Stimulated activated CD8-positive, alpha-beta memory T cell treated with anti-CD3 and anti-CD28 coated beads, Interleukin-2, amount 100 ng/mL, for 48 hours (primary cell): ENCODE measurements at places on chromosomes 7 and 10.

- DNase-seq: no peak
These were observed 332.1 kb downstream of the PTPRN2 start for GRCh38 chr7:158255558-158255957.

DNA sequence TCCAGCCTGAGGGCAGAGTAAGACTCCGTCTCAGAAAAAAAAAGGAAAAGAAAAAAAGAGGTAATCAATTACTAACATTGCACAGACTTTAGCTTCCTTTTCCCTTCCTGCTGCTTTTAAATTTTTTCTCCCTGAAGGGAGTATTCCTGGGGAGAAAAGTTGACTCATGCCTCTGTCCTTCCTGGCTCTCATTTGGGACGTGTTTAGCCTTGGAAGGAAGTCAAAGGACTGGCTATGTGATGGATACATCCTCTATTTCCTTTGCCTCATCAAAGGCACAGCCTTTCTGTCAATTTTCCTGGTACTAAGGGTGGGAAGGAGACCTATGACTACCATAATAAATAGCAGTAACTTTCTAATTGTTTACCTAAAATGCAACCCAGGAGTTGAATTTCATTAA lies 77.6 kb downstream of the ITGA8 start:
- no peak for DNase-seq

- DNase-seq: no peak
These were observed 27.6 kb upstream of the TAS2R16 start for GRCh38 chr7:123023126-123023525.

- no peak for DNase-seq
These were observed at the start of gene SVOPL for GRCh38 chr7:138700857-138701536. TSS of gene SVOPL (minus strand) at chr7:138701362. CDS start at chr7:138679045, 22,317 bp downstream.

- no peak for DNase-seq
These were observed 208.3 kb downstream of the JAZF1 start for GRCh38 chr7:27972276-27972675.

DNA sequence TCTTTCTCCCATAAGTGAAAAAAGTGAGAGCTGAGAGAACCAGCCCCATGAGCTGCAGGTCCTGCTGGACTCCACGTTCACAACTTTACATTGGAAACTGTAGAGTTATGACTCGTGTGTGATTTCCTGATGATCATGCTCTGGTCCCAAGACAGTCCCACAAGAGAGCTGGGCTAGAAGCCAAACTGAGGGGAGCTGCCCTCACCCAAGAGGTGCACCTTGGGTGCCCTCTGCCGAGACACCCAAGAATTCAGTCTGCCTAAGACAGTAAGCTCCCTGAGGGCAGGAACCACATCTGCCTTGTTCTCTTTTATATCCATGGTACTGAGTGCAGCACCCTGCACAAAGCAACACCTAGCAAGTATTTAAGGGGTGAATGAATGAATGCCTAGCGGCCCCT lies 112.8 kb upstream of the SFMBT2 start:
- DNase-seq: no peak

DNA sequence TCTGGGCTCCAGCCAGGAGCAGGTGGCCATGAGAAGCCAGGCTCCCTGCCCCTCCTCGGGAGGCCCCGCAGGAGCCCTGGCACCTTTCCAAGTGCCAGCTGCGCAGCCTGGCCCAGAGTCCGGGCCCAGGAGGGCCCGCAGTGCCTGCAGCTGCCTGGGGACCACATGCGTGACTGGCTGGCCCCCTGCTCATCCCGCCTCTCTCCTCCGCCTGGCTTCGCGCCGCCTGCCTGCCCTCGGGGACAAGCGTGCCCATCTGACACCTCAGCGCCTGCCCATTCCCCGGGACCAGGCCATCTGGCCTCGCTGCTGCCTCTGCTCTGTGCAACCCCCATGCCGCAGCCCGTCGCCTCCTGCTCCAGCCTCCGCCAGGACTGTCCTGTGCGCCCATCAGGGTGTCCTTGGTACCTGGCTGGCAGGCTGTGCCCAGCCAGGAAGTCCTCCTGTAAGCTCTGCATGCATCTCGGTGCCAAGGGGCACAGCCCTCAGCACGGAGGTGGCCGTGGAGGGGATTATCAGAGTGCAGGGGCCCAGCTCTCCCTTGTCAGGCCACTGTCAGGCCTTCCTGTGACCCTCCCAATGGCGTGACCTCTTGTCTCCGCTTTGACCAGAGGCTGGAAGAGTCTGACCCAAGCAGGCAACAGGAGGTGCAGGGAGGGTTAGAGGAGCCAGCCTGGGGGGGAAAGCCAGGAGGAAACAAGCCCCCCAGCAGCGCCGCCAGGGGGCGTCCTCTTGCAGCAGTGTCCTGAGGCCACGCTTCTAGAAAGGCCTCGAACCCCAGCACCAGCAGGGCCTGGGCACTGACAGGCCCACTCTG lies 50.5 kb downstream of the TMEM209 start:
- no peak for DNase-seq

- DNase-seq: no peak
These were observed 1.2 kb downstream of the FGF8 start for GRCh38 chr10:101774589-101775272.

DNA sequence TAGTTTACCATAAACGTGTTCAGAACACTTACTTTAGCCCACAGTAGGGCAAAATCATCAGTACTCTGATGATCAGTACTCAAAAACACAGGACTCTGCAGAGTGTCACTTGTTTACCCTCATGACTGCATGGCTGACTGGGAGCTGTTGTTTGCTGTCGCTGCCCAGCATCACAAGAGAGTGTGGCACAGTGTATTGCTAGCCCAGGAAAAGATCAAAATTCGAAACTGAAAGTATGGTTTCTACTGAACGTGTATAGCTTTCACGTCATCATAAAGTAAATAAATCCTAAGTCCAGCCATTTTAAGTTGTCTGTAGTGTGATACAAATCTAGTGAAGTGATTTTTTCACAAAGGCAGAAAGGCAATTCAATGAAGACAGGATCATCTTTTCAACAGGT lies 184.6 kb downstream of the RAMP3 start:
- no peak for DNase-seq

- DNase-seq: no peak
These were observed 81.5 kb downstream of the SEMA3C start for GRCh38 chr7:80837345-80837744.

DNA sequence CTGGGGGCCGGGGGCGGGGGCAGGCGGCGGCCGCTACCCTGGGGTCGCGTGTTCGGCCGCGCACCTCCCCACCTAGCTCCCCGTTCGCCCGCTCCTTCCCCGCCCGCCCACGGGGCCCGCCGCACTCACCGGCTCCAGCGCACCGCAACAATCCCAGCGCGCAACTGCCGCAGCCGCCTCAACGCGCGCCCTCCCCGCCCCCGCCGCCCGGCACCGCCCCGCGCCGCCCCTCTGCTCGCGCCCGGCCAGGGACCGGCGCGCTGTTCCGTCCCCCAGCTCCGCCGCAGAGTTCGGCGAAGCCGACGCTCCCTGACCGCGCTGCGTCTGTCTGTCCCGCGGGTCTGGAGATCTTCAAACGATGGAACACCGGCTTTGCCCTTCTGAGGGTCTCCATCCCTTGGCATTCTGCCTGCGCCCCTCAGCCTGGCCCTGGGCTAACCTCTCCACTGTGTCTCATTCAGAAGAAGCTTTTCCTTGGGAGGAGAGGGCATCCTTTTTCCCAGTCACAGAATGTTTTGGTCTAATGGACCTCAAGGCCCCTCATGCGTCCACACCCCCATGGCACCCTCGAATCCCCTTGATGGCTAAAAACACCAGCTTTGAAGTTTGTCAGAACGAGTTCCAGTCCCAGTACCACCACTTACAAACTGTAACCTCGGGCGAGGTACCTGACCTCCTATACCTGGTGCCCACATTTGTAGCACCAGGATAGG lies at the start of gene NT5C2:
Gene NT5C2 (minus strand): TSS at position 166 of the 713 bp plus-strand sequence. CDS start 18,314 bp downstream, outside the sequence.
- DNase-seq: peak; percentile 81

DNA sequence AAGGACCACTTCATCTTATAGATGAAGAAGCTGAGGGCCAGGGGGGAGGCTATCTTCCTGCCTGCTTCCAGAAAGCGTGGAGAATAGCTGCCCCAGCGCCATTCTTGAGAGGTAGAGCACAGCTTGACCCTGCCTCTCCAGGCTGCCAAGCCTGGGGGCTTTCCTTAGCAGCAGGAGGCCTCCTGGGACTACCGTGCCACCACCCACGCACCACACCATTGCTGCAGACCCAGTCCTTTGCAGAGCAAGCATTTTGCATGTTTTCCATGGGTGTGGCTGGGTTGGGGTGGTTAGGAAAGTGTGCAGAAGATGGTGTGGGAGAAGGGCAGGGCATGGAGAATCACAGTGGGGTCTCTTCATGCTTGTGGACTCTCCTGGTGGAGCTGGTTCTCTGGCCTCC lies 64.9 kb downstream of the TBXAS1 start:
- DNase-seq: no peak

GRCh38 chr7:1883031-1883761 lies 213.1 kb downstream of the ELFN1 start:
- DNase-seq: no peak

DNA sequence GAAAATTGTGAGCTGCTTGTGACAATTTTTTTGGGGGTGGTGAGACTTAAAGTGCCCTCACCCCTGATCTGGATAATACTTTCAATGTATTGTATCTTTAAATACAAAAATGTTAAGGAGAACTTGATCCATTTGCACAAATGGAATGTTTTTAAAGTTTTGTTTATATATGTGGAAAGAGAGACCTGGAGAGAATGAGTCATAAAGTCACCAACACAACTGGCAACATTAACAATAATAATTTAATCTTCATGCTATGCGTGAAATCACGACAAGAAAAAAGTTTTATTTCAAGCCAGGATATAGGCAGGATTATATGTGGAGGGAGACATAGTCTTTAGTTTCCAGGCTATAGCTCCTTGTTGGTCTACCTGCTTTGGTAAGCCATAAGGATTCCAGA lies 537.5 kb downstream of the GPAM start:
- DNase-seq: no peak

GRCh38 chr7:100400656-100401055 lies 27.4 kb downstream of the PILRA start:
- DNase-seq: no peak

DNA sequence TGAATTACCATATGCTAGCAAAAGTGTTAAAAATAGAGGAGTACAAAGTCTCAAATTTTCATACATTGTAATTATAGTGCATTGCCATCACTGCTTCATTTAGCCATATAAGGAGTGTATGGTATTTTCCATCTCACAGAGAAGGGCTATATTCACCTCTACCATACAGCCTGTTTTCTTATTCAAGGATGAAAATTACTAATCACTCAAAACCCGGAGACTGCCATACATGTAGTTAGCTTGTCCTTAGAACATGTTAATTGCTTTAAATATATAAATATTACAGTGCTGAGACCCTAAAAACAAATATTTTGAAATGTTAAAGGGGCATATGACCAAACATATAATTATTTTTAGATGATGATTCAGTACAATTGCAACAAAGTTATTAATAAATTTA lies 49.4 kb downstream of the CPEB3 start:
- DNase-seq: no peak

- DNase-seq: no peak
These were observed 119.5 kb downstream of the APBB1IP start for GRCh38 chr10:26557641-26558014.

- no peak for DNase-seq
These were observed 36.6 kb downstream of the POR start for GRCh38 chr7:75951506-75951905.

DNA sequence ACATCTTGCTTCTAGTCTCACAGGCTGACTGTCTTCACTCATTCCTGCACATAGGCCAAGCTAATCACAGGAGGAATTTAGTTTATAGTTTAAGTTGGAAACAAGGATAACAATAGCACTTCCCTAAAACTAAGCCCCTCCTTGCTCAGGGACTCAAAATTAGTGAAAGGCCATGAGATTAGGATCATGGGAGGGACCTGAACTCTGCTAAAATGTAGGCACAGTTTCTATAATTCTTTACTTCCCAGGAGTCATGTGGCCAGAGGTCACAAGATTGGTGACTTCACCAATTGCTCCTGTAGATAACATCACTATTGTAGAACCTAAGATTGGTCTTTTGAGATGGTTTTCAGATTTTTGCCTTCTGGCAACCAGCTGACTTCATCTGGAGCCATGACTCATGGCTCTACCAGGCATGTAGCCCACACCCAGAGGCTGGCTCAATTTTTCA lies 14.8 kb upstream of the UPP1 start:
- no peak for DNase-seq
